Liver (tissue), 10 donors: ENCODE measurements at places on chromosomes 5 and 9. TPM values are rescaled to one million over a fixed set of nuclear protein-coding genes. Genes with fewer than 3 reads are reported as not detected.

The PFN3 gene
- polyA plus RNA-seq, result not detected

DNA sequence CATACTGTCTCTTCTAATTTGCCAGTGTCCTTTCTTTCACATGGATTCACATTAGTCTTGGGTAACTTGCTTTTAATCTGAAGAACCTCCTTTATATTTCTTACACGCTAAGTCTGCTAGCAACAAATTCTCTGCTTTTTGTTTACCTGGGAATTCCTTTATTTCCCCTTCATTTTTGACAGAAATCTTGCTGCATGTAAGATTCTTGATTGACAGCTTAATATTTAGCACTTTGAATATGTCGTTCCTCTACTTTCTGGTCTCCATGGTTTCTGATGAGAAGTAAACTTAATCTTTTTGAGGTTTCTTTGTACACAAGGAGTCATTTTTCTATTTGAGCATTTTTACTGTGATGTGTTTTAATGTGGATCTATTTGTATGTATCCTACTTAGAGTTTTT lies 6.2 kb upstream of the PTPDC1 start:
- H3K36me3 ChIP-seq, result no peaks in the 10 kb centered on the region
- H3K27me3 ChIP-seq, result no peaks in the 10 kb centered on the region
- H3K4me3 ChIP-seq, result no peak overlapping the region
- no peak overlapping the region for H3K27ac ChIP-seq

DNA sequence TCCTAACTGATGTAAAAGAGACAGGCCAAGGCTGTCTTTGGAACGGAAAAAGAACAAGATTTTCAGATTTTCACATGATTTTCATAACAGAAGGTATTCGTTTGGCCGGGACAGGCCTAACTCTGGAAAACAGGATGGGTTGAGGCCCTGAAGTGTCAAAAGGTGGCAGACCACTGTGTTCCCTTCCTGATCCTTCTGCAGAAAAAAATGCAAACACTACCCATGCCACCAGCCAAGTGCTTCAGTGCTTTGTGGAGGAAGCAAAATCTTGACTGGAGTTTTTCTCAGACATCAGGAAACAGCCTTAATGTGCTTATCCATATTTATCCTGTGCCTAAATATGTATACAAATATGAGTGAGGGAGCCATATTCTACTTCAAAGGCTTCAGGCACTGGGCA lies 113.5 kb upstream of the IL6ST start:
- H3K4me1 ChIP-seq, result no peaks in the 10 kb centered on the region
- H3K27me3 ChIP-seq, result no peaks in the 10 kb centered on the region
- H3K27ac ChIP-seq, result no peak overlapping the region
- no peak for DNase-seq
- H3K4me3 ChIP-seq, result no peak overlapping the region

GRCh38 chr5:57037355-57037754 lies 85.4 kb upstream of the MIER3 start:
- H3K4me3 ChIP-seq, result no peak overlapping the region
- H3K4me1 ChIP-seq, result no peaks in the 10 kb centered on the region
- H3K36me3 ChIP-seq, result no peaks in the 10 kb centered on the region
- H3K27me3 ChIP-seq, result no peaks in the 10 kb centered on the region
- no peak overlapping the region for H3K27ac ChIP-seq
